Cortex of kidney (tissue), 1 donor: ENCODE measurements at places on chromosomes 4 and X.

GRCh38 chrX:45422216-45422925 lies 221.7 kb upstream of the DIPK2B start:
- no peak for DNase-seq

- no peak for DNase-seq
Measured at GRCh38 chr4:95231681-95232080, 317.1 kb downstream of the UNC5C start.

GRCh38 chr4:6720202-6720699 lies 4.3 kb downstream of the BLOC1S4 start:
- DNase-seq = no peak

- DNase-seq = no peak
Measured at GRCh38 chrX:131827935-131828334, 195.2 kb upstream of the STK26 start.

GRCh38 chrX:71870208-71871098 lies 40.2 kb upstream of the NHSL2 start:
- no peak for DNase-seq

DNA sequence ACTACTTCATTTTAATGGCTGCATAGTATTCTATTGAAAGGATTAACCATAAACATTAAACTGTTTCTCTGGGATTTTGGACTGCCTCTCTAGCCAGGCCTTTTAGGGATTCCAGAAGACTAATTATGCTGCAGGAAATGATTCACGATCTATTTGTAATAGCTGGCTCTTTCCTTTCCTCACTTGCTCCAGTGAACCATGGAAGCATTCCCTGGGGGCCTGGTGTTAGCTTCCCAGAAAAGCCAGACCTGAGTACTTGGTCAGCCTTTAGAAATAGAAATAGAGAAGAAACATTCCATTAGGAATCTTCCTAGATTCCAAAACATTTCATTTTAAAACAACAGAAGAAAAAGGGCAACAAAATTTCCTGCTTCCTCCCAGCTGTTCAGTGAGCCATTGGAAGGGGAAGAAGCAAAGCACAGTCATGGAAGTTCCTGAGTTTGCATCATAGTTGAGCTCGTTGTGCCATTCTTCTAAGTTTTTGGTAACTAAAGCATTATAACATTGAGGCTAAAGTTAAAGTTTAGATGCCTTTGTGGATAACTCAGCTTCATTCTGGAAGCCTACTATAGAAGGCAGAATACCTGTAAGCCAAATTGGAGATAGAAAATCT lies 83.5 kb downstream of the NPNT start:
- DNase-seq = no peak

DNA sequence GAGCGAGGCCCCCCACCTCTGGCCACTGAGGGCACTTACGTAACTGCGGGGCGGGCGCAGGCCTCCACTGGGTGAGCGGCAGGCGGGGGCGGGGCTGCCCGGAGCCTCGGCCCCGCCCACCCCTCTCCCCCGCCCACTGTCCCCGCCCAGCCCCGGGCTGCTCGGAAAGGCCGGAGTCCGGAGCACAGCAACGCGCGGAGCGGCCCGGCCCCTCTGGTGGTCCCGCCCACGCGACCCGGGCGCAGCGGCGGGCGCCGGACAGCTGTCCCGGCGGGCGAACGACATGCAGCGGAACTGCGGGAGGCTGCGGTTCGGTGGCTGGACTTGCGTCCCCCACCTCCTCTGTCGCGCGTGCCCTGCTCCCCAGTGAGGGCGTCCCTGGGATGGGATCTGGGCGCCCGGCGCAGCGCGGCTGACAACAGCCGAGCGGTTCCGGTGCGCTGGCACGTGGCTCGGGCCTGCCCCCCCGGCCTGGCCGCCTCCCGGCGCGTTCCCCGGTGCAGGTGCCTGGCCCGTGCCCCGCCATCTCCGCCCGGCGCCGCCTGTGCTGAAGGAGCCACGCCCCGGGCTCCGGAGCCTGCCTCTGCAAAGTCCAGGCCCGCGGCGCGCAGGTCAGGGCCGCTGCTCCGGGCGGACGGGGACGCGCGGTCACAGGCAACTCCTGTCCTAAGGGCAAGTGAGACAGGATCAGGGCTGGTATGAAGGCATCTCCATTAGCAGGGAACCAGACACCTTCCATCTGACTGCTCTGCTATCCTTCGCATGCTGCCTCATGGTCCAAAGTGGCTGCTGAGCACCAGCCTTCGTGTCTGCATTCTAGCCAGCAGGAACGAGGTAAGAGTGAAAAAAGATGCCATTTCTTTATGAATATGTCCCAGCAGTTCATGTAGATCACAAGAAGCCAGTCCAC lies 21.8 kb upstream of the JAKMIP1 start:
- DNase-seq = no peak

GRCh38 chr4:62548108-62548524 lies 1348.0 kb downstream of the ADGRL3 start:
- no peak for DNase-seq

DNA sequence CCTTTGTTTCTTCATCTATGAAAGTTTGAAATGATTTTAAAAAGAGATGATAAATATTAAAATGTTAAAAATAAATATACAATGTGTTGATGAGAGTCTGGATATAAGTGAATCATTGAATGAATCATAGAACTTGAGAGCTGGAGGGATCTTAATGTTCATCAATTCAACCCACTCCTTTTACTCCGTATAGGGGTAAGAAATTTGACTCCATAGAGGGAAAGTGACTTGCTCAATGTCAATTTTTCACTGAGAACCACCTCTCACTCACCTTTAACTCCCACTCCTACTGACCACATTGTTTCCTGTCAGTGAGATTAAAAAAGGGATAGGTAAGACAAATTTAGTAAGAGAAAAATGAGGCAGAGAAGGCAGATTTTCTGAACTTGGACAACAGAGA lies 557.2 kb upstream of the GRIA3 start:
- no peak for DNase-seq

GRCh38 chr4:161653697-161654096 lies 510.1 kb downstream of the FSTL5 start:
- DNase-seq = no peak

GRCh38 chr4:7148337-7148736 lies 44.0 kb upstream of the SORCS2 start:
- no peak for DNase-seq

- DNase-seq = no peak
Measured at GRCh38 chrX:21167494-21167893, 206.7 kb upstream of the CNKSR2 start.

DNA sequence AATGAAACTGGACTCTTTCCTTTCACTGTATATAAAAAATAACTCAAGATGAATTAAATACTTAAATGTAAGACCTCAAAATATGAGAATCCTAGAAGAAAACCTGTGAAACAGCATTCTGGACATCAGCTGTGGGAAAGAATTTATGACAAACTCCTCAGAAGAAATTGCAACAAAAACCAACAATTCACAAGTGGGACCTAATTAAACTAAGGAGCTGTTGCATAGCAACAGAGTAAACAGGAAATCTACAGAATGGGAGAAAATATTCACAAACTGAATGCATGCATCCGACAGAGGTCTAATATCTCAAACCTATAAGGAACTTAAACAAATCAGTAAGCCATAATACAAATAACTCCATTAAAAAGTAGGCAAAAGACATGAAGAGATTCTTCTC lies 851.7 kb upstream of the PCDH10 start:
- no peak for DNase-seq
